Pancreas (tissue), 10 donors: ENCODE measurements at places on chromosomes 16 and 17. TPM values are rescaled to one million over a fixed set of nuclear protein-coding genes. Genes with fewer than 3 reads are reported as not detected.

The DHX58 gene
- total RNA-seq, result 3.7 TPM

The SAMD14 gene
- 0.90 TPM for total RNA-seq

The LRRC37A gene
- 2.4 TPM for total RNA-seq

The SGF29 gene
- total RNA-seq, result 15.5 TPM

The ACAP1 gene
- total RNA-seq, result 5.6 TPM

The SLC35G6 gene
- not detected for total RNA-seq

The TM4SF5 gene
- 0.72 TPM for total RNA-seq

The PPM1E gene
- 0.09 TPM for total RNA-seq

The PHOSPHO1 gene
- total RNA-seq, result not detected
